Activated naive CD8-positive, alpha-beta T cell treated with anti-CD3 and anti-CD28 coated beads for 36 hours (primary cell): ENCODE measurements at places on chromosomes 3 and 15.

- no peak for DNase-seq
Measured at GRCh38 chr3:14453876-14454638, 51.7 kb downstream of the SLC6A6 start.

GRCh38 chr15:76337696-76338485 lies 1.3 kb downstream of the ISL2 start:
- DNase-seq = no peak

- no peak for DNase-seq
Measured at GRCh38 chr3:40340541-40341170, 31.1 kb downstream of the EIF1B start.

DNA sequence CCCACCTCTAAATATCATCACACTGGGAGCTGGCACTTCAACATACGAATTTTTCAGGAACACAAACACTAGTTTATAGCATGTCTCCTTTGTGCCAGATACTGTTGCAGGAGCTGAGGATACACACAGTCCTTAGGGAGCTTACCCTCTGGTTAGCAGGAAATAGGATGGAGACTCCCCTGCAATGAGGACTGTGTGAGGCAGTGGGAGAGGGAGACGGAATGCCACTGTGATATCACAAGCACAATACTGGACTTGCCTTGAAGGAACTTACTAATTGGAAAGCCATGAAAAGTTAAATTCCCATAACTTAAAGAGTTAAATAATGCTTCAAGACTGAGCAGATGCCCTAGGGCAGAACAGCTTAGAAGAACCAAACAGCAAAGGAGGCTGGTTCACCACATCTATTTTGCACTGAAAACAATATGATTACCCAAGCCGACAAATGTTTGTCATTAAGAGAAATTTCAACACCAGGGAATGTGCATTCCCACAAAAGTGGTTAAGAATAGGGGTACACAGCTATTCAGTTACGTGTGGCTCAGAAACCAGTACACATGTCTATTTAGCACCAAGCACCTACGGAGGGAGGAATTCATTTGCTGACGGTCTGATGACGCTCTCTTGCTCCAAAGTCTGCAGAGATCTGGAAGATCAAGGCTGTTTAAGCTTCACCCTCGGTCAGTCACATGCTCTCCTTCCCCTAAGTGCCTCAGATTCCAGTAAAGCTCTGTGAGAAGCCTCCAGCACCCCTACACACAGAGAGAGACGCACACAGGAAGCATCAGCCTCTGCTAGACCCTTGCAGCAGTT lies 5.2 kb downstream of the TBC1D2B start:
- no peak for DNase-seq

DNA sequence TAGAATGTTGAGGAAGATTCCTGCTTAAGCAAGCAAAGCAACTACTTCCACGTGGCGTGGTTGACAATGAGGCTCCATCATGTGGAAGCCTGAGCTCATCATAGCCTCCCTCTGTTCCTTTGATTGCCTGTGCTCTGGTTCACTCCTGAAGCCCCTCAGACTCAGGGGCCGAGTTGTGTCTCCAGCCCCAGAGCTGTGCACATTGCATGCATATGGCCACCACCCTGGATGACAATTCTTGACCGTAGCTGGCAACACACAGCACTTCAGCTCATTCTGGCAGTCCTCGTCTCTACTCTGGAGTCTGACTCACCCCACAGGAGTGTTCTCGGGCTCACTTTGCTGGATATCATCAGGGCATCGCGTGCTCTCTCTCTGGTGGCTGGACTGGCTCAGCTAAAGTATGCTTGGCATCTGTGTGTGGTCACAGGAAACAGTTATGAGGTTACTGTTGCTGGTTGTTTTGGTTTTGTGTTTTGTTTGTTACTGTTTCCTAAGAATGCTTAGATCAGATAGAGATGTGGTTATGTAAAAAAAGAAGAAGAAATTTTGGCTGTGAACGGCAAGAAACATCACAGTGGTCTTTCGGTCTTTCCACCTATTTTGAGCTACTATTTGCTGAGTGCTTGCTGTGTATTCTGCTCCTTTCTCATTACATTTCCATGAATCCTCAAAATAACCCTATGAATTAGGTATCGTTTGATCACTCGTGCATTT lies 41.6 kb upstream of the MRPS22 start:
- no peak for DNase-seq

- DNase-seq = no peak
Measured at GRCh38 chr3:132344666-132345280, 27.6 kb downstream of the ACP3 start.

- no peak for DNase-seq
Measured at GRCh38 chr3:42194943-42195510, 71.0 kb downstream of the CCK start.

GRCh38 chr3:7764115-7764514 lies 737.5 kb upstream of the LMCD1 start:
- no peak for DNase-seq

GRCh38 chr15:29322415-29322814 lies 52.8 kb upstream of the NSMCE3 start:
- DNase-seq = no peak

DNA sequence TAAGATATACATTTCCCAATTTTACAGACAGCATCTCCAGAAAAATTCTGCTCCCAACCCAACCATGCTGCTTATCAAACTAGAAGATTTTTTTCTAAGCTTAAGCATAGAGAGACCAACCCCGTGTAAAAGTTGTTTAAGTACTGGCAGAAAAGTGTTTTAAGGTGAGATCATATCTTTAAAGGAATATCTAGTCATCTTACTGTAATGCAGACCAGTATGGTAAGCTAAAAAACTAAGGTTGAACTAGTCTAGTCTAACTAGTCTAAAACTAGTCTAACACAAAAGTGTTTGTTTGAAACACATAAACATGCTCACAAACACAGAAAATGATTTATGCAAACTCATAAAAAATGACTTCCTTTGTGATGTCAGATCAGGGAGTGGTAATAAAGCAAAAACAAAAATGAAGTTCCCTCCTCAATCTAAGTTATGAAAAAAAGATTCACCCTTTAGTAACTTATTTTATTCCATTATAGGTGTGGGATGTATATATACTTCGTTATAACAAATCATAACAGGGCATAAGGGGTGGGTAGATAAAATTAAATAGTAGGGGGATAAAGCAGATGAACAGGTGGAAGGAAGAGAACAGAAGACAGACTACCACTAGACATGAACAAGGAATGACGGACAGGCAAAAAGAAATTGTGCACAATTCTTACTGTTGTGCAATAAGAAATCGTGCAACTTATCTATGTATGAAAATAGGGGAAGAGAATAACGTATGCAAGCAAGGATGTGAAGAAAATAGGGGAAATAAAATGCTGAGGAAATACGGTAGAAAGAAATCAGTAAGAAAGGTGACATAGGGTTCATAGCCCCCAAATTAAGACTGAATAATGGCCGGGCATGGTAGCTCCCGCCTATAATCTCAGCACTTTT lies 10.0 kb downstream of the MYO5A start:
- no peak for DNase-seq

DNA sequence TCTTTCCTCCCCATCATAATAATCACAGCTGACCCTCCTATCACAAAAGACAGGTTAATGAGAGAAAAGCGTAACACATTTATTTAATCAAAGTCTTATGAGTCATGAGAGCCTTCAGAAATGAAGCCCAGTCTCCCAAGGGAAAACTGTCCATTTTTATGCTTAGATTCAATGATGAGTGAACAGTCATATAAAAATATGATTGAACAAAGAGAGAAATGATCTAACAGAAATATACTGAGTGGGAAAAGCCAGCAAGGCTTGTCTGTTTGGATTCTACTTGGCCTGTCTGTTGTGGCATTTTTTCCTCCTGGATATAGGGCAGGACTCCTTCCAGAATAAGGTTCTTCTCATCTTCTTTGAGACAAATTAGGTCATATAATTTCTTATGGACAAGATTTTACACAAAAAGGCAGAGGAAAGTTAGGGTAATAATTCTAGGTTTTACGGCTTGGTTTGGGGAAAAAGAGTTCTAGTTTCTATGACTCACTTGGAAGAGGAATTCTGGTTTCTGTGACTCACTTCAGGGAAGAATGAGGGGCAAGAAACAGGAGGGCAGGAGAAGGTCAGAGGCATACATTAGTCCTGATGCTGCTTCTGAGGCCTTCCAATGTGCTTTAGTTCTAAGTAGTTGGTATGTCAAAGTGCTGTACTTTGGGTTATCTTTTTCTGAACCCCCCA lies 534.2 kb downstream of the ZIC1 start:
- DNase-seq = no peak

- no peak for DNase-seq
Measured at GRCh38 chr15:90004252-90004651, 3.1 kb downstream of the ZNF710 start.
